ENCODE measurements at places on chromosomes 7 and 10. TPM values are rescaled to one million over a fixed set of nuclear protein-coding genes. Genes with fewer than 3 reads are reported as not detected.
A peak's percentile ranks its signal among the peaks of the same experiment; 100 is the strongest.

DNA sequence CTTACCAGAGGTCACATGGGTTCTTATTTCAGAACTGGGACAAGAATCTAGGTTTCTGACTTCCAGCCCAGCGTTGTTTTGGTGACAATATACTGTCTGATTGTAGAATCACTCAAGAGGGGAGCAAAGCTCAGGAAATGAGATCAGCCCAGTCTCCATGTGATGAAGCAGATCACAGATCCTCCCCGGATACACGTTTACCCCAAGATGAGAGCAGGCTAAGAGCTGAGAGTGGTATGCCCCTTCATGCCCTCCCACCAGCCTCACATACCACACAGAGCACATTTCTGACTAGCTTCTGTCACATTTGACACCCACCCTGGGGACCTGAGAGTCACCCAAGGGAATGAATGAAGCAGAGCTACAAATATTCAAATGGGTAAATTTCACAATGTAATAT is 27.1 kb upstream of the PRKCQ start:
- no peak for DNase-seq

GRCh38 chr10:75450644-75451640 is 19.5 kb downstream of the LRMDA start:
- DNase-seq, result no peak

DNA sequence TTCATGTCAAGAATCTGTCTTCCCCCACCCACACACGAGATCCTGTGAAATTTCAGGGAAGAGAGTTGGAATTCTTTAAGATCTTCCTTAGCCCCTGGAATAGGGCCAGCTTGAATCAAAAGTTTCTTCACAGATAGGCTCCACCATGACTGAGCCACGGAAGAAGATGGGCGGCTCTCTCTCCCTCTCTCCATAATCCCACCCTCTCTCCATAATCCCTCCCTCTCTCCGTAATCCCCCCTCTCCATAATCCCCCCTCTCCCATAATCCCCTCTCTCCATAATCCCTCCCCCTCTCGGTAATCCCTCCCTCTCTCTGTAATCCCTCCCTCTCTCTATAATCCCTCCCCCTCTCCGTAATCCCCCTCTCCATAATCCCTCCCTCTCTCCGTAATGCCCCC is 20.4 kb downstream of the SHH start:
- DNase-seq, result no peak

DNA sequence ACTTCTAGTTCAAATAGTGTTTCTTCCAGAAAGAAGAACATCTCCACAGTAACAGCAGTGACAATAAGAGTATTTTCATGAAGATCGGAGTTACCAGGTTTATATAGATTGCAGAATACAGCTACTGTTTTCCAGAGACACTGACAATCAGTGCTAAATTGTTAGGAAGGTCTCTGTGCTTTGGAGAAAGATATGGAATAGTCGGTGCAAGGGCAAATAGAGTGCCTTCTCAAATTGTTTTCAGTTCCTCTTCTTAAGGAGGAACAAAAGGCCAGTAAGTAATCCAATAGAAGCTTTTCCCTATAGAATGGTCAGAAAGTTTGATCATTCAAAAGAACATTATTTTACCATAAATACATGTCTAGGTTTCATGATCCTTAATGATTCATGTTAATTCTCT is 2.6 kb upstream of the KIAA1217 start:
- DNase-seq, result no peak

DNA sequence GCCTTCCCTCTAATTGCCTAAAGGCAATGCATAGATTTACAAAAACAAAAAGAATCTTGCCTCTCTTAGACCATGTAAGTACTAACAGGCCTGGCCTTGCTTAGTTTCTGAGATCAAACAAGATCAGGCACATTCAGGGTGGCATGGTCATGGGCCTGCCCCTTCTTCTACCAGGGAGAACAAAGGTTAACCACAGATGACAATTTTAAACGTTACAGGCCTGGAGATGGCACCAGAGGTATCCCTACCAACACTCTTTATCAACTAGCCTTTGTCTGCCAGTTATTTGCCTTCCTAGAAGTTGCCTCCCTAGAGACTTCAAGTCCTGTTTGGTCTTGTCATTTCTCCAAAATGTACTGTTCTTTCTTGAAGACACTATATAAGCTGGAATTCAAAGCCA is 252.6 kb downstream of the DOCK4 start:
- no peak for DNase-seq

GRCh38 chr7:30751696-30752273 is at the start of gene INMT:
INMT (plus strand) TSS chr7:30752135; CDS start chr7:30752151, 16 bp downstream.
- peak; percentile 55 for DNase-seq

- no peak for DNase-seq
These were observed 86.2 kb downstream of the EBF3 start for GRCh38 chr10:129877773-129878371.

GRCh38 chr7:457814-458510 is 61.7 kb downstream of the PDGFA start:
- no peak for DNase-seq

DNA sequence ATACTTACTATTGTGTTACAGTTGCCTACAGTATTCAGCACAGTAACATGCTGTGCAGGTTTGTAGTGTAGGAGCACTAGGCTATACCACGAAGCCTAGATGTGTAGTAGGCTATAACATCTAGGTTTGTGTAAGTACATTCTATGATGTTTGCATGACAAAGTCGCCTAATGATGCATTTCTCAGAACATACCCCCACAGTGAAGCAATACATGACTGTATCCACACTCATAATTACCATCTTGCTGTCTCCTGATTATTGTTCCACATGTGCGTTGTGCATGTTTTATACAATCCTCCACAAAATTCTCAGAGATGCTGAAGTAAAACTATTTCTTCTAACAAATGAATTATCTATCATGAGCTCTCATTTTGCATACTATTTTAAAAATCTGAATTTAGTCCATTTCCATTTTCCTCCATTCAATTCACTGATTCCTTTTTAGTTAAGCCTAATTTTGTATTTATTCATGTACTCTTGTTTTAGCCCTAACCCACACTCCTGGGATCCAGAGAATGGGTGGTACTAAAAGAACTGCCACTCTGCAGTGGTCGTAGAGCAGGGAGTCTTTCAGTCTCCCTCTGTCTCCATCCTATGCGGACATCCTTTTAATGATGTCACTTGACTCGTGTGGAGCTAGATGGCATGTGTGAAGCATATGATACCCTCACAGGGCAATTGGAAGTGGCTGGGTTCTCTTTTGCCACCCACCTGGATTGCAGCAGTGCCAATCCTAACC is 67.6 kb upstream of the CAV2 start:
- no peak for DNase-seq

- no peak for DNase-seq
These were observed 28.5 kb downstream of the CYP2W1 start for GRCh38 chr7:1011297-1012003.

- no peak for DNase-seq
These were observed 11.6 kb upstream of the PON3 start for GRCh38 chr7:95407751-95408150.

DNA sequence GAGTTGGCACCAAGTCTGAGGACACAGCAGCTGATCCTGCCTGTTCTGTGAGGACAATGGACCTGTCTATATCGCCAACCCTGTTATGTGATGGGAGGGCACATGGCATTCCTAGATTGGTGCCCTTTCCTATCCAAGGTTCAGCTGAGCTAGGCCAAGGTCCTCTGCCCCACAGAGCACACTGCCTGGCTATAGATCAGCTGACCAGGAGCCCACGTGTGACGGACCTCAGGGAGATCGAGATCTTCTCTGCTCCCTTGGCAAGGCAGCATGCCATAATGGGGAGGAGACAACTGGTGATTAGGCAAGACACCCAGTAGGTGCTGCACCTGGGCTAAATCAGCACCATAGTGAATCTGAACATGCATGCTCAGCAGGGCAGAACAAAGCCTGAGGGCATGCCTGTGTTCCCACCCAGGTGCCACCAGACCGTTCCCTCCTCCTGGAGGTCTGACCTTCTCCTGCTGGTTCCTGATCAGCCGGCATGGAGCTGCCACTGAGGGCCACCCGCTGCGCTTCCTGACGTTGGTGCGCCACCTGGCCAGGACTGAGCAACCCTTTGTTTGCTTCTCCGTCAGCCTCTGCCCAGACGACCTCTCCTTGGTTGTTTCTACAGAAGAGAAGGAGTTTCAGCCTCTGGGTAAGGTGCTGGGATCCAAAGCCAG is 93.7 kb downstream of the WDFY4 start:
- no peak for DNase-seq

DNA sequence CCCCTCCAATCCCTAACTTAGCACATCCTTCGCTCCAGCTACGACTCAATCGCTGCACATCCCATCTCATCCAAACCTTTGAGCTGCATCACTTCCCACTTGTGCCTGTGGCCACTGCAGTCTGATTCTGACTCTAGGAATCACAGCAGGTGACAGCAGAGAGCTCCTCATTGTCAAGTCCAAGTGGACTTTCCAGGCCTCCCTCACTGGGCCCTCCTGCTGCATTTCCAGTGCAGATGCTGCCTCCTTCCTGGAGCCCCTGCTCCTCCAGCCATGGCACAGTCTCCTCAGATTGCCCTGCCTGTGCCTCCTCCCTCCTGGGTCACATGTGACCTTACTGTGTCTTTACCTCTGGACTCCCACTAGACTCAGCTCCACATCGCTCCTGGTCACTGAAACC is 157.3 kb downstream of the USP6NL start:
- DNase-seq, result no peak

GRCh38 chr7:123797673-123798531 is 47.1 kb upstream of the HYAL4 start:
- DNase-seq, result no peak

DNA sequence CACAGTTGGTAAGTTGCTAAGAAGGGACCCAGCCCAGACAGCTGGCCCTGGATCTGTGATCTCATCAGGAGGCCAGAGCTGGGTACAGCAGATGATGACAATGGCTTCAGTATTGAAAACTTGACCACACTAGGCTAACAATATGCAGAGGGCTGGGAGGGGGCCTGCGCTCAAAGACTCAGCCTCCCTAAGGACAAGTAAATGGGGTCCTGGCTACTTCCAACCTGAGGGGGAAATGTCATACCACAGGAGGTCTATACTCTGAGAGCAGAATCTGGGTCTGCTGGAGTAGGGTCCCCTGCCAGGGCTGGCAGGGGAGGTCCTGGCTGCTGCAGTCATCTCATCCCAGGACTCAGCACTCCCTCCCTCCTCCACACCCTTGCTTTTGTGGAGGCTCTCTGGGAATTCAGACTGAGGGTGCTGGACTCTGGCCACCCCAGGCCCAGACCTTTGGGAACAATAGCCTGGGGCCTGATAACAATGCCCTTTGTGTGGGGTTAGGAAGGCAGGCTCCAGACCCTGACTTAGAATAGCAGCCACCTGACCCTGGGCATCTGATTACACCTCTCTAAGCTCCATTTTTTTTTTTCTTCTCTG is 1.4 kb downstream of the FXYD4 start:
- no peak for DNase-seq

GRCh38 chr7:75878312-75878768 is 494 bp upstream of the RHBDD2 start:
- no peak for DNase-seq

GRCh38 chr7:117085275-117085674 is 132.0 kb downstream of the ST7 start:
- DNase-seq, result no peak

DNA sequence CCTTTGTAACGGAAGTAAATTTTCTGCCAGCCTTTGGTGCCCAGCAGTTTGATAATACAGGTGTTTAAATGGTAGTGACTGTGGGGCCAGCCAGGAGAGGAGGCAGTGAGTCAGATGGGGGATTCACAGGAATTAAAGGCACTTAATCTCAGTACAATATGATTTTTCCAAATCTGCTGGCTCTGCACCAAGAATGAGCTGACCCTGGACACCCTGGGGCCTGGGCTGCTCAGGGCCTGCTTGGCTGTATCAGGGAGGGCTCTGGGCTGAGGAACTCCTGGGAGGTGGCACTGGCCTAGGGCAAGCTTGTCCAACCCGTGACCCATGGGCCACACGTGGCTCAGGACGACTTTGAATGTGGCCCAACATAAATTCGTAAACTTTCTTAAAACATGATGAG is 104.1 kb downstream of the ZMIZ1 start:
- DNase-seq, result no peak

GRCh38 chr10:113716109-113716910 is 35.2 kb upstream of the PLEKHS1 start:
- DNase-seq, result no peak

GRCh38 chr7:45506059-45506458 is 68.1 kb upstream of the ADCY1 start:
- DNase-seq, result no peak

DNA sequence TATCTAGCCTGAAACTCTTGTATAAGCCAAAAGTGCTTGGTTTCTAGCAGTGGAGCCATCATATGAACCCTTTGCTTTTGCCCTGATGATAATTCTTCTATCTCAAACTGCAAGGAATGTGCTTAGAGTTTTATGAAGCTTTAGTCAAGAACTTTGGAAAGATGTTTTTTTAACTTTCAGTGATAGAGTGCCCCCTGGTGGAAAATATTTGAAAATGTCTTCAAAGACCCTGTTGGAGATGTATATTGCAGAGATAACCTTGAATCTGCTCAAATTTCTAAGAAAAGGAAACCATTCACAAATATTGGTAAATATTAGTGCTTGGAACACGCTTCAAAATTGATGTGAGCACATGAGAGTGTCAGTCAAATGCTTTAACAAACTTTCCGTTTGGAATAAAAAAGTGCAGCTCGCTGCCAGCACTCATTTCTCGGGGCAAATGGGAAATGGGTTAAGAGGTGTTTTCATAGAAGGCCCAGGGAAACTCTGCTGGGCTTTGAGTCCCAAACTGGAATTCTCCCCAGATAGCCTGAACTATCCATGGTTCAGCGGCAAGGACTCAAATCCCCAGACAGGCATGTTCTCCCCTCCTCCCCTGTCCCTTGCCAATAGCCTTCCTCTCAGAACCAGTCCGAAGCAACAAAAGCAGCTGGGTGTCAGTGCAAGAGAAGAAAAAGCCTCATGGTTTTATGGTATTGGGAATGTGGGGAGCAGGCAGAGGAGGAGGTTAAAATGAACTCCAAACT is 129.3 kb downstream of the MYOF start:
- DNase-seq, result peak; percentile 34

DNA sequence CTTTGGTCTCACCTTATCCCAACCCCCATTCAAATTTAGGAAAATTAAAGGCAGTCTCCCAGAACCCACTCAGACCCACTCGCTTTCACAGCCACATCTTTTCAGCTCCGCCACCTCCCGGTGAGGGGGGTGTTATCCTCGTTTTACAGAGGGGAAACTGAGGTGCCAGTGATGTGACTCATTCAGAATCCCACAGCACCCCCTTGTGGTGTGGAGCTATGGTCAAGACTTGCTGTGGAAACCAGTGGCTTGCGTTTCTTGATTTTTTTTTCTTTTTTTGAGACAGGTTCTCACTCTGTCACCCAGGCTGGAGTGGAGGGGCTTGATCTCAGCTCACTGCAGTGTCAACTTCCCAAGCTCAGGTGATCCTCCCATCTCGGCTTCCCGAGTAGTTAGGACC is 27.6 kb downstream of the SLC35G1 start:
- no peak for DNase-seq

GRCh38 chr7:89809291-89809690 is 345.0 kb upstream of the STEAP1 start:
- DNase-seq, result no peak

Gene UCN3
- not detected for total RNA-seq

Gene THSD7A
- total RNA-seq, result 16.5 TPM

Gene SORBS1
- total RNA-seq, result 544 TPM

Gene HOXA4
- 4.5 TPM for total RNA-seq

Gene ARL4A
- total RNA-seq, result 44.1 TPM
